Activated CD4-positive, alpha-beta T cell treated with anti-CD3 and anti-CD28 coated beads, Interleukin-2, amount 50 U/mL, for 4 hours (primary cell): ENCODE measurements at places on chromosomes 5 and 9.

GRCh38 chr5:6134281-6134680 is 244.1 kb downstream of the MED10 start:
- DNase-seq = no peak

DNA sequence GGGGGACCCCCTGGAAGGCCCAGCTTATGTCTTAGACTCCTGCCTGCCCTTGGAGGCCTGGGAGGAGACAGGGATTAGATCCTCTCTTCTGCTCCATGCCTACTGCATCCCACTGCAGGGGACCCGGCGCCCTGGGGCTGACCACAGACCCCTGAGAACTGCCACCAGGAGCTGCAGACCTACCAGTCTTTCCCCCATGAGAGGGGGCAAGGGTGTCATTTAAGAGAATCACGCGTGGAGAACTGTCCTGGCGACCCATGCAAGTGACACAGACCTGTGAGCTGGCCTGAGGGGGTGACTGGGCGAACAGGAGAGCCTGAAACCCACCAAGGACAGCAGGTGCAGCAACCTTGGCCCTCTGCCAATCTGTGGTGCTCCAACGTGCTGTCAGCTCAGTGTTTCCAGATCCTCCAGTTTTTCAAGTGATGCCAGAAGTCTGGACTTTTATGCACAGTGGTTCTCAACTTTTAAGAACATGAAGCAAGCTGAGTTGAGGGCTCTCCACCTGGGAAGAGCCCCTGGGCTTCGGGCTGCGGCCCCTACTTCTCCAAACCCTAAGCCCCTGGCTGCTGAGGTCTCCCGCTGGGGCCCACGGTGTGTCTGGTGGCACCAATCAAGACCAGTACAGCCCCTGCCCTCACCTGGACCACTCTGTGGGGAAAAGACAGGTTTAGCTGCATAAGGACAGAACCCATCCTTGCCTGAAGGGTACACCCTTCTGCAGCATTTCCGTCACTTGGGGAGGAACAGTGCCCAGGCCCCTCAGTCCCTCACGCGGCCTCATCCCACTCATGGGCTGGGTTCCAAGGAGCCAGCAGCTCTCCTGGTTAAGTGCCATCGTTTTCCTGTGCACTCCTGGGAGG is 18.2 kb downstream of the GFPT2 start:
- DNase-seq = no peak

GRCh38 chr5:66647146-66647856 is 51.1 kb downstream of the MAST4 start:
- no peak for DNase-seq

GRCh38 chr9:93090091-93090655 is 5.8 kb upstream of the CARD19 start:
- DNase-seq = no peak
